ENCODE measurements at places on chromosomes 6 and 20.

DNA sequence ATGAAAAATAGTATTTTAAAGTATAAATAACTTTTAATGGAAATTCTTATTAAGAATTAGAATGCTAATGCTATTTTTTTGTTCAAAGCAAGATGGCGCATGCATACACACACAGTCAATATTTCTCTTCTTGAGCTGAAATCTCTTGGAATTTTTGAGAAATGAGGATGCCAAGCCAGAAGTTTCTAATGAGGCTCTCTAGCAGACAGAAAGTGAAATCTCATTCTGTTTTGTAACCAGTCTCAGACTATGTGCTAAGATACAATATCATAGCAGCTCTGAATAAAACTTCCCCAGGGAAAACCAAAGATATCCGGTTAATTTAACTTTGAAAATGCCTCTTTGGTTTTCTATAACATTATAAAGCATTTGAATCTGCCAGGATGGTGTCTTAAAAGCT lies 97.2 kb upstream of the HDAC2 start:
- DNase-seq: no peak

- DNase-seq: no peak
Measured at GRCh38 chr6:44243345-44243744, 3.6 kb upstream of the HSP90AB1 start.

GRCh38 chr20:62704341-62704948 lies 4.2 kb upstream of the NTSR1 start:
- DNase-seq: no peak

DNA sequence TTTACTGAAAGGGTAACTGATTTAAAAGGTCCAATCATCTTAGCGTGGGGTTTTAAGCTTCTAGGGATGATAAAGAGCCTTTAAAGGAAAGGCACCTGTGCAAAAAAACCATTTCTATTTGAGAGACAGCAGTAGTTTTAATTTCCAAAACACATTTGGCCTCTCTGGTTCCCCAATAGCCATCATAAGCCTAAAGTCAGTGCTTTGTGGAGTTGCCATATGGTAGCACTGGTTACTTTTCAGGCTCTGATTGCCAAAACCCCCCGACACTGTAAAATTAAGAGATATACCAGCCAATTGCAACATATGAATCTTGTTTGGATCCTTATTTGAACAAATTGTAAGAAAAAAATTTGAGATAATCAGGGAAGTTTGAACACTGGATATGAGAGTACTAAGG lies 44.6 kb downstream of the TP53INP2 start:
- DNase-seq: no peak

DNA sequence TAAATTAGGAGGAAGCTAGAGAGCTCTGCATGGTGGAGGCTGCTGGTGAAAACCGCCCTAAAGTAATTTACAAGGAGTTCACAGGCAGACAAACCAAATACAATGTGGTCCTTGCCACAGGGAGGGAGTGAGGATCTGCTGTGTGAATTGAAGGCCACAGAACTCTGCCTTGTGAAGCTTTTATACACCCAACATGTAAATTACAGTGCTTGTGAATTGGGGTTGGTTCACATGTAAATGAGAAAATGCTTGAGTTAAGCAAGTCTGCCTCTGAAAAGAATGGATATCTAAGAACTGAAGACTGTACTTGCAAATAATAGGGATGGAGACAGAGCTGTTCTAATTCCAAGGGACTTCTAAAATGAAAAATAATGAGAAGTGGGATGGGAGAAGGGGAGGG lies 194.2 kb downstream of the SLC35F1 start:
- DNase-seq: no peak

- DNase-seq: no peak
Measured at GRCh38 chr6:35016502-35017321, 124.4 kb downstream of the TCP11 start.

- DNase-seq: no peak
Measured at GRCh38 chr6:106509420-106510089, 119.7 kb downstream of the RTN4IP1 start.

DNA sequence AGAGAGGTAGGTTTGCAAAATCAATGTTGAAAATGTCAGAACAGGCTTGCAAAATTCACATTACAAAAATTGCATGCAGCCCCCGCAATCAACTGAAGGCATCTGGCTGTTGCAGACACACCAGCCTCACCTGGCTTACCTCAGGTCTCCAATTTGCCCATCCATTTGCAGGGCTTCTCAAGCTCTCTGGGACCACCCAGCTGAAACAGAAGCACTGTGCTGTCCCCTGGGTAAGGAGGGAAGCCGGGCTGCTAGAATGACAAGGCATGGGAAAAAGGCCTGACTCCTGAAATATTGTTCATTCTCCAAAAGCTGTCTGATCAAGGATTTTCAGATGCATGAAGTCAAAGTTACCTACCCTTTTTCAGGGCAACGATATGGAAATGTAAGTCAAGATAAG lies 52.6 kb upstream of the CD93 start:
- no peak for DNase-seq

GRCh38 chr6:52139985-52140680 lies 46.0 kb upstream of the IL17A start:
- no peak for DNase-seq
